CD8-positive, alpha-beta T cell (primary cell): ENCODE measurements at places on chromosomes 3 and 15. TPM values are rescaled to one million over a fixed set of nuclear protein-coding genes. Genes with fewer than 3 reads are reported as not detected.

TNNC1 gene
- 3.8 TPM for total RNA-seq

CSTA gene
- not detected for total RNA-seq

NR1I2 gene
- not detected for total RNA-seq

SH2D7 gene
- total RNA-seq = not detected

ROBO2 gene
- total RNA-seq = not detected

C2CD4A gene
- total RNA-seq = 0.11 TPM

TF gene
- total RNA-seq = 0.65 TPM
